ENCODE measurements at places on chromosomes 1 and 21.

DNA sequence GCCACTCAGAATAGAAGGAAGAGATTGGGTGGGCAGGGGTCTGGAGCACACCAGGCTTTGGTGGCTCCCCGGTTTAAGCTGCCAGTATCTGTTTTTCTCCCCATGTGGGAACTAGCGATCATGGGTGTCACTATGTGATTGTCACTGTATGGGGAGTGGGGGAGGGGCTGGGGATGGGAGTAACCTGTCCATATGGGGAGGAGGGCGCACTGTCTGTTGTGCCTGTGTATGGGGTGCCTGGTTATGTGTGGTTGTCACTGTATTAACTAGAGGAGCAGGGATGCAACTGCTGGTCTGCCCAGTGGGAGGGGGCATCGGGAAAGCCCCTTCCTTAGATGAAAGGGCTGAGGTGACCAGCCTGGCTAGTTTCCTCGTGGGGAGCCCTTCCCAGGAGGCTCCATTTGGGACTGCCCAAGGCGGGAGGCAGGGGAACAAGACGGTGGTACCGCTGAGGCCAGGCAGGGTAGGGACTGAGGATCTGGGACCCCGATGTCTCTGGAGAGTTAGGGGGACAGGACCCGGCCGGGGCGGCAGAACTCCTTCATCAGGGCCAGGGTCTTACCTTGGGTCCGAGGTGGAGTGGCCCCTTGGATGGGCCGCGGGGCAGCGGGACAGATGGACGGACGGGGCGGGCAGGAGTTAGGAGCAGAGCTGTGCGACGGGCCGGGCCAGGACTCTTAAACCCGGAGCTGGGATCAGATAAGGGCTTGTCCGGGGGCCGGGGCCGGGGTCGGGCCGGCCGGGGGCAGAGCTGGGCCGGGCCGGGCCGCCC is at the start of gene KCNJ10:
Gene KCNJ10 (minus strand): TSS at position 701 of the 772 bp plus-strand sequence. CDS start 27,628 bp downstream, outside the sequence.
- DNase-seq = no peak

GRCh38 chr1:205849619-205850355 is at the start of gene PM20D1:
PM20D1 (minus strand) TSS chr1:205850132; CDS start chr1:205850072, 60 bp downstream.
- DNase-seq = no peak

DNA sequence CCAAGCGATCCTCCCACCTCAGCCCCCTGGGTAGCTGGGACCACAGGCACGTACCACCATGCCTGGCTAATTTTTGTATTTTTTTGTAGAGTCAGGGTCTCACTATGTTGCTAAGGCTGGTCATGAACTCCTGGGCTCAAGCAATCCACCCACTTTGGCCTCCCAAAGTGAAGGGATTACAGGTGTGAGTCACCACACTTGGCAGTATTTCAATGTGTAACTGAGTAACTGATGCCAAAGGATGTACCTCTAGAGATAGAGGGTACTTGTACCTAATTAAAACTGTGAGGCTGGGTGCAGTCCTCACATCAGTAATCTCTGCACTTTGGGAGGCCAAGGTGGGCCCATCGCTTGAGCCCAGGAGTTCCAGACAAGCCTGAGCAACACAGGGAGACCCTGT is 258.7 kb upstream of the DMRTA2 start:
- no peak for DNase-seq

DNA sequence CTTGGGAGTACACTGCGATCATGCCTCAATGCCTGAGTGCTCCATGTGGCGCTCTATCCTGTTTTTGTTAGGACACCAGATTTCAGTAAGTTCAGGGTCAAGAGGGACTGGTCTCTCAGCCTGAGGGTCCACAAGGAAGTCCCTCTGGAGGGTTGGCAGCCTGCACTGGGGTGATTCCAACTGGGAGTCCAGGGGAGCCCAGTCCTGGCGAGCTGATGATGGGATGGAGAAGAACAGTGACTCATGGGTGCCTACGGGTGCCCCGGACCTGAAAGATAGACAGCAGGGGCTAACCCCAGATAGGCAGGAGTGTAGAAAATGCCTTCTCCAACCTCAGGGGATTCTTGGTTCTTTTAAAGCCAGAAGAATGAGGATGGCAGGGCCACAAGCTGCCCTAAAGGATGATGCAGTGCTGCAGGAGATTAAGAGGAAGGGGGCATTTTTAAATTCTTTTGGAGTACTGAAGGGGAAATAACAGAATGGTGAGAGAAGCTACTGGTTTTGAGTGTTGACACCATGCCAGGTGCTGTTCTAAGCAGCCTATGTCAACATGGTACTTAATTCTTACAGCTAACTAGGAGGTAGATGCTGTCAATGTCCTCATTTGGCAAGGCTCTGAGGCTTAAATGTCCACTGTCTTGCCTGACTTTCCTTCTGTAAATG is 68.4 kb upstream of the TLR5 start:
- DNase-seq = no peak

- DNase-seq = no peak
These were observed 3.5 kb downstream of the DHCR24 start for GRCh38 chr1:54883349-54884102.

- DNase-seq = no peak
These were observed 44.5 kb downstream of the SLC22A15 start for GRCh38 chr1:116020668-116021272.

DNA sequence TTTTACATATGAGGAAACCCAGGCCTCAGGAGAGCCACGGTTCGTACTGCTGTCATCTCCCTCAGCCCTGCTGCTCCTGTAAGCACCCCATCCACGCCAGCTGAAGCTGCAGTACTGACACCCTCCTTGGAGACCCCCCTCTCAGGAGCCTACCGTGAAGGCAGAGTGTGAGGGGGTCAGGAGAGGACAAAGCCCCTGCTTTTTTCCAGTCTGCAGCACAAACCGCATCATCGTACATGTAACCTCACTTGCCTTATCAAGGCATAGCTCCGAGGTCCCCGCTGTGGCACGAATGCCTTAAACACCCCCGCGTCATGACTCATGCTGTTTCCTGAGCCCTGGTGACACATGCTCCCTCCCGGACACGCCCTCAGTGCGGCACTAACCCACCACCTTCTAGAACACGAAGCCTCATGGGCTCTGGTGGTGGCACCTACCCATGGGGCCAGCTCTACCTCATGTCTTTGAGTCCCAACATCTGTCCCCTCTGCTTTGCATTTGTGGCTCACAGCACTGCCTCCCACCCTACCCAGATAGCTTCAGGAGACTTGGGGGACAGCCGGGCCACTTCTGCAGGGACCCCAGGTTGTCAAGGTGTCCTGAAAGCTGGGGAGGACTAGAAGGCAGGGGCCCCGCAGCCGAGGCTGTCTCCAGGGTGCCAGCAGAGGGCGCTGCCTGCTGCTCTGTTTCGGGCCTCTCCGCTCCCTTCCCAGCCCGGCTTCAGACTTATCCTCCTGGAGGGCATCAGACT is 4.9 kb downstream of the SH3BGRL3 start:
- DNase-seq = no peak

DNA sequence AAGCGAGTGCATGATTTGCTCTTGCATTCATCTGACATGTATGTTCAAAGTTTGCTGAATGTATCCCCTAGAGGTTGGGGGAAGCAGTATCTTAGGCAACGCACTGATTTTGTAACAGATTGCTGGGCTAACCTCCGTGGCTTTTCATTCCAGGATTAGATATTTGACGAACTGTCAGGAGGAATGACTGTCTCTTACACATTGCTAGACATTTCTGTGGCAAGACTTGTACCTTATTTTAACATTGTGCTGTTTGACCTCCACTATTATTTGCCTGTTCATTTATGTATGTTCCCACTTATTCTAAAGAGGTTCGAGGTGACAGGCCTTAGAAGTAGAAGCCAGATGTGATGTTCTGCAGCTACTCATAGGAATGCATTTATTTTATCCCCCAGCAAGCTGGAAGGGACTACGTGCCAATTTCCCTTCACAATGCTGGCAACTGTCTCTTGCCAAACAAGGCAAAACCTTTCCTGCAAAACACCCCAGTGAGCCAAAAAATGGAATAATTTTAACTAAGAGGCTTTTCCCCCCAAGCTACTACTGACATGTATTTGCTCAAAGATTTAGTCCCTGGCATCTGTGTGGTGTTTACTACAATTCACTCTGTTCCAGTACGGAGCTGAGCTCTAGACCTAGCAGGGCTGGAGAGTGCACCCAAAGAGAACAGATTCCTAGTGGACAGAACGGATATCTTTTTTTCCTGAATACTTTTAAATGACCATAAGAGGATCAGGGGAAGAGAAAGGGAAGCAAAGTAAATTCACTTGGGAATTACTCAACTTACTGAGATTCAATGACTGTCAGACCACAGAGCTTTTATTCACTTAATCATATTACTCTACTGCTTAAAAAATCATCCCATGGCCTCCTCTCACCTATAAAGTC is 646.2 kb downstream of the SMYD3 start:
- no peak for DNase-seq

DNA sequence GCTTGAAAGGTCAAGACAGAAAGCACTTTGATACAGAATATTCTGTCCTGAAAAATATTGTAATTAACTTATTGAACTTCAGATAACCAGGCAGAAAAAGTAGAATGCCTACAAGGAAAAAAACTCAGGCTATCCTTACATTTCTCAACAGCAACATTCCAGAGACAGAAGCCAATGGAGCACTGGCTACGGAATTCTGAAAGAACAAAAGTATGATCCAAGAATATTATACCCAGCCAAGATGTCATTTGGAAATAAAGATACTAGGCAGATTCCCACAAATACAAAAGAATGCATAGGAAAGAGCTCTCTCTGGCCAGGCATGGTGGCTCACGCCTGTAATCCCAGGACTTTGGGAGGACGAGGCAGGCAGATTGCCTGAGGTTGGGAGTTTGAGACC is 5.8 kb upstream of the PPT1 start:
- DNase-seq = no peak

Measured in cortex of kidney (tissue), 1 donor.